ENCODE measurements at places on chromosomes 13 and 19. TPM values are rescaled to one million over a fixed set of nuclear protein-coding genes. Genes with fewer than 3 reads are reported as not detected.

The SERPINE3 gene
- total RNA-seq = not detected

The ZNF285 gene
- 2.0 TPM for total RNA-seq

The PALM3 gene
- total RNA-seq = under 0.01 TPM

The SLC7A9 gene
- total RNA-seq = not detected

The PCP2 gene
- not detected for total RNA-seq
